Activated naive CD4-positive, alpha-beta T cell treated with anti-CD3 and anti-CD28 coated beads for 36 hours (primary cell): ENCODE measurements at places on chromosomes 1 and 21. TPM values are rescaled to one million over a fixed set of nuclear protein-coding genes. Genes with fewer than 3 reads are reported as not detected.

Gene MYBPH
- total RNA-seq: not detected

Gene TEX38
- not detected for total RNA-seq

Gene CENPF
- 116 TPM for total RNA-seq

Gene ADCY10
- total RNA-seq: not detected

Gene S100A8
- total RNA-seq: not detected

Gene PTPRC
- 714 TPM for total RNA-seq

Gene PPP2R5A
- 31.4 TPM for total RNA-seq

Gene ERICH3
- not detected for total RNA-seq

Gene OPTC
- not detected for total RNA-seq

Gene YY1AP1
- total RNA-seq: 59.5 TPM

Gene SYTL1
- total RNA-seq: 29.2 TPM

Gene ATPAF1
- 44.5 TPM for total RNA-seq

Gene RIMS3
- 3.7 TPM for total RNA-seq

Gene TAF13
- 20.1 TPM for total RNA-seq

Gene KRTAP6-3
- total RNA-seq: not detected

Gene GNAT2
- total RNA-seq: 0.22 TPM

Gene HNRNPR
- 203 TPM for total RNA-seq

Gene ANGPTL3
- not detected for total RNA-seq

Gene KCNH1
- not detected for total RNA-seq

Gene SH2D2A
- total RNA-seq: 134 TPM

Gene HMCN1
- total RNA-seq: not detected

Gene OR14K1
- total RNA-seq: not detected

Gene SUCO
- total RNA-seq: 23.9 TPM
